ENCODE measurements at places on chromosomes 1 and 21. TPM values are rescaled to one million over a fixed set of nuclear protein-coding genes. Genes with fewer than 3 reads are reported as not detected.

Gene OR2L8
- not detected for total RNA-seq

DNA sequence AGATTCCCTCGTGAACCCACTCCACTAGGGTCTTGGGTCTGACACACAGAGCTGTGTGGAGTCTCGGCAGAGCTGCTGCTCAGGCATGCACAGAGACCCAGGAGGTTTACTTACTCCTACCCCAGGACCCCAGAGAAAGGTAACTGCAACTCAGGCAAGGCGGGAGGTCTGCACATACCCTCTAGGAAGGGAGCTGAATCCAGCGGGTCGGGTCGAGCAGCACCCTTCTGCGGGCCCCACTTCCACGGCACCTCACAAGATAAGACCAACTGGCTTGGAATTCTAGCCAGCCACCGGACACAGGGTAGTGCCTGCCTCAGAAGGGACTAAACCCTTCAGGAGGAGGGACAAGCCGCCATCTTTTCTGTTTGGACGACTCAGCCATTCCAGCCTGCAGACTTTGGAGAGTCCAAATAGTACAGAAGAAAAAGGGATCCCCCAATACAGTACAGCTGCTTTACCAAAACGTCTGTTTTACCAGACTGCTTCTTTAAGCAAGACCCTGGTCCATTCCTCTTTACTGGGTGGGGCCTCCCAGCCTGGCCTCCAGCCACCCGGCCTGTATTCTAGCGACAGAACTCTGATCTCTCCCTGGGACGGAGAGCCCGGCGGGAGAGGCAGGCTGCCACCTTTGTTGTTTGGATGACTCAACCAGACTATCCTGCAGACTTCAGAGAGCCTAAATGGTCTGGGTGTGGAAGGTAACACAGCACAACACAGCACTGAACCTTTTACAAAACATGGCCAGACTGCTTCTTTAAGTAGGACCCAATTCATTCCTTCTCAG lies 554.6 kb upstream of the BEND5 start:
- no peak overlapping the region for H3K27ac ChIP-seq
- H3K4me1 ChIP-seq: no peaks in the 10 kb centered on the region
- H3K27me3 ChIP-seq: no peaks in the 10 kb centered on the region
- no peak for DNase-seq

- no peaks in the 10 kb centered on the region for H3K27me3 ChIP-seq
- H3K4me1 ChIP-seq: peaks cover 92% of the 10 kb centered on the region
- peaks cover 13% of the 10 kb centered on the region for H3K36me3 ChIP-seq
- DNase-seq: peak; percentile 79
These were observed 10.7 kb downstream of the SLC9A1 start for GRCh38 chr1:27144049-27144748.

- peak; percentile 68 for DNase-seq
- H3K4me3 ChIP-seq: no peak overlapping the region
- H3K36me3 ChIP-seq: no peaks in the 10 kb centered on the region
- H3K27me3 ChIP-seq: no peaks in the 10 kb centered on the region
- H3K27ac ChIP-seq: no peak overlapping the region
- no peaks in the 10 kb centered on the region for H3K4me1 ChIP-seq
These were observed 207.1 kb downstream of the SLC35F3 start for GRCh38 chr1:234111458-234112142.

DNA sequence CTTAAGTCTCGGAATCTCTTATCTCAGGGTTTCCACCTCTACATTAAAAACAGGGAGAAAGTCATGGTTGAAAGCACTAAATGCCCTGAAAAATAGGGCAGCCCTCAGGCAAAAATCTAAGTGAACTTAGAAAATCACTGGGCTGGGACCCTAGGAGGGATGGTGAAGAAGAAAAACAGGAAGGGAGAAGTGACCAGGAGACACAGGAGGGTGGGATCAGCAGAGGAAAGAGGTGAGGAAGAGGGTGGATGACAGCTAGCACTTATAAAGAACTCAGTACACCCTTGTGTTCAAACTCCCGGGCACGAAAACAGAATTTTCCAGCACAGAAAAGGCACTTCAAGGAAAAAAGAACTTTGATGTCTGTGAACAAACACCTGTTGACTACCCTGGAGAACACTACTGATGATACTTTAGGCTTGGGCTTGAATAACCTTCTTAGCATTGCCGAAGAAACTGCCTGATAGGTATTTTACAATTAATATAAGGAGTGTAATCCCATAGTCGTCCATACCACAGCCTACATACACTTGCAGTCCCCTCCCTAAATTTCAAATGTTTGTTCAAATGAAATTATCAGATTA lies 2.0 kb downstream of the CHML start:
- H3K4me3 ChIP-seq: no peak overlapping the region
- DNase-seq: no peak
- H3K36me3 ChIP-seq: peaks cover 13% of the 10 kb centered on the region
- no peaks in the 10 kb centered on the region for H3K27me3 ChIP-seq

- no peak overlapping the region for H3K4me3 ChIP-seq
- H3K27me3 ChIP-seq: no peaks in the 10 kb centered on the region
- H3K27ac ChIP-seq: no peak overlapping the region
- H3K4me1 ChIP-seq: no peaks in the 10 kb centered on the region
These were observed 160.6 kb downstream of the HMCN1 start for GRCh38 chr1:185894791-185895190.

GRCh38 chr21:34091607-34092006 lies 18.2 kb downstream of the MRPS6 start:
- H3K36me3 ChIP-seq: peaks cover 7% of the 10 kb centered on the region
- DNase-seq: no peak
- H3K4me1 ChIP-seq: peaks cover 71% of the 10 kb centered on the region
- H3K27ac ChIP-seq: no peak overlapping the region
- no peak overlapping the region for H3K4me3 ChIP-seq

- no peaks in the 10 kb centered on the region for H3K36me3 ChIP-seq
- no peaks in the 10 kb centered on the region for H3K4me1 ChIP-seq
- no peak overlapping the region for H3K4me3 ChIP-seq
- no peak for DNase-seq
These were observed 110.5 kb downstream of the BRINP3 start for GRCh38 chr1:190367200-190367599.

DNA sequence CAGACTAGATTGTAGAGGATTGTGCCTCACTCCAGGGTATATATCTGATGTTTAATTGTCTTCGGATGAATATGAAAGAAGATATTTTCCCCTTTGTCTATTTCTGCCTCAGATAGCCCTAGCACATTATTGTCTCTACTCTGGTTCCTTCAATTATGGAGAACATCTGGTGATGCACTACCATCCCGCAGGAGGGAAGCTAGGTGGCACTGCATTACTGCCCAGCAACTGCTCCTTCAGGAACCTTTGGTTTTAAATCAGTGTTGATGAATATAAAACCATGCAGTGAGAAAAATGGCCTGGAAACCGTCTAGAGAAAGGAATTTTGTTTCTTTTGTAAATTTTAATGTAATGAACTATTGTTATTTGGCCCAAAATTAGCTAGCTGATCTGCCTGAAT lies 68.5 kb downstream of the GPR88 start:
- no peaks in the 10 kb centered on the region for H3K36me3 ChIP-seq
- H3K27ac ChIP-seq: no peak overlapping the region
- H3K4me3 ChIP-seq: no peak overlapping the region
- H3K27me3 ChIP-seq: no peaks in the 10 kb centered on the region

DNA sequence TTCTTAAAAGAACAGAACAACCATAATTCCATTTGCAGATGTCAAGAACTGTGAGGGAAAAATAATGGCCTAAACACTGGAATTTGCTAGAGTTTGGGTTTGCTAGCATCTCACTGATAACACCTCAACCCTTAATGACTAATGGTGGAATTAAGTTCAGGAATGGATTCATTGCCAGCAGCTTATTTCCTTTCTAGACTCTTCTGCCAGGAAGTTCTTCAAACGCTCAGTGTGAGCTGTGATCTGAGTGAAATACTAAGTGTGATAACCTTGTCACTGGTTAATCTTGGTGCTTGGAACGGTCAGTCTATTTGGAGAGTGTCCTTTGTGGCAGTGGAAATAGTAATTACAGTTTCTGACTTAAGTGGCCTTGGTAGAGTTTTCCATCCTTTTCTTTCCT lies 21.6 kb upstream of the PLEKHM2 start:
- peaks cover 56% of the 10 kb centered on the region for H3K36me3 ChIP-seq
- H3K4me3 ChIP-seq: no peak overlapping the region
- no peaks in the 10 kb centered on the region for H3K27me3 ChIP-seq
- H3K27ac ChIP-seq: no peak overlapping the region

GRCh38 chr1:185112356-185112755 lies 44.4 kb downstream of the TRMT1L start:
- no peaks in the 10 kb centered on the region for H3K27me3 ChIP-seq
- DNase-seq: no peak
- H3K4me1 ChIP-seq: no peaks in the 10 kb centered on the region
- peaks cover 6% of the 10 kb centered on the region for H3K36me3 ChIP-seq
- no peak overlapping the region for H3K4me3 ChIP-seq
- no peak overlapping the region for H3K27ac ChIP-seq

Gene SPRR2G
- not detected for total RNA-seq

DNA sequence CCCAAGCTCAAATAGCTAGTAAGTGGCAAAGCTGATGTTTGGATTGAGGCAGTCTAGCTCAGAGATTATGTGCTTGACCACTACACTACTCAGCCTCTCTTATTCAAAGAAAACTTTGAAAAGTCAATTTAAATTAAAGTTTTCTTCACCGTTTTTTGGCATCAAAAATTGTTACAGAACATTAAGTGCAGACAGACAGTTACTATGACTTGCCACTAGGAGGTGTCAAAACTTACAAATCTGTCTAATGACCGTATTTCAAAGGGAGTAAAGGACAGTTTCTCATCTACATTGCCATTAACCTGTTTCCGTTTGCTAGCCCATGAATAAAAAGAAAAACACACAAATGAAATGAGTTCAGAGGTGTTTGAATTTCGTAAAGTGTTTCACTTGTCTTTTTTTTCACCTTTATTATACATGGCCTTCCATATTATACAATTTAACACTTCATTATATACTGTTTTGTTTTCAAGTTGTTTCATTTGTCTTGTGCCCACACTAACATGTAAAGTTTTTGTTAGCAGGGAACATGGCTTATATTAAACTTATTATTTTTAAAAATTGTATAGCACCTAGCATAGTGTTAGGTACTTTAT lies 57.4 kb upstream of the MTF2 start:
- H3K4me3 ChIP-seq: no peak overlapping the region
- no peaks in the 10 kb centered on the region for H3K27me3 ChIP-seq
- H3K36me3 ChIP-seq: no peaks in the 10 kb centered on the region

DNA sequence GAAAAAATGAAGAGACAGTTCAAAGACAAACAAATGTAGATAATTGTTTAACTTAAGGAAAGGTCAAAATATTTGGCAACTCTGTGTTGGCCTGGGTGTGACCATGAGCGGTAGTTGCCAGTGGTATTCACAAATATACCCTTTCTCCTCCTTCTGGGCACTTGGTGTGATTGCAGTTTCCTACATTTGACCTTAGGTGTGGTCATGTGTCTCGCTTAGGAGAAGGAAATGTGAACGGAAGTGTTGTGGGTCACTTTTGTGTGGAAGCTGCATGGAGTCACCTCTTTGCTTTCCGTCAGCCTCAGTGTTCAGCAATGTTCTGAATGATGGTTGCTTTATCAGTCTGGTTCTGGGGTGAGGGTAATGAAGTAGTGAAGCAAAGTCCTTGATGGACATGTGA lies 3.4 kb upstream of the PCSK9 start:
- H3K4me1 ChIP-seq: peaks cover 20% of the 10 kb centered on the region
- H3K27ac ChIP-seq: no peak overlapping the region
- peaks cover 83% of the 10 kb centered on the region for H3K27me3 ChIP-seq
- H3K36me3 ChIP-seq: no peaks in the 10 kb centered on the region
- no peak overlapping the region for H3K4me3 ChIP-seq

- H3K27ac ChIP-seq: no peak overlapping the region
- no peaks in the 10 kb centered on the region for H3K27me3 ChIP-seq
- no peak overlapping the region for H3K4me3 ChIP-seq
These were observed 20.9 kb downstream of the SH2D2A start for GRCh38 chr1:156795787-156796186.

DNA sequence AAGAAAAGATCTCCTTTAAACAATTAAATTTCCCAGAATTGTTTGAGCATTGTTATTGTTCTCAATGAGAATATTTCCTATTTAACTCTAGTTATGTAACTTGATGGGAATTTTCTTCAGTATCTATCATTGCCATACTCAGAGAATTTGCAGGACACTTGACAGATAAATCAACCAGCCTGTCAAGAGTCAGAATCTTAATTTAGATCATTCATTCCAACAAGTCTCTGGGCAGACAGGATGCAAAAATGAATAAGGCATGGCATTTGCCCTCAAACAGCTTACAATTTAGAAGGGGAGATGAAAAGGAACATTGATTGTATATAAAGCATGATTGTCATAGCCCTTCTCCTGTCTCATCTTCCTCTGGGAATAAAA lies 7.3 kb upstream of the DISC1 start:
- no peaks in the 10 kb centered on the region for H3K27me3 ChIP-seq
- no peaks in the 10 kb centered on the region for H3K36me3 ChIP-seq
- H3K4me3 ChIP-seq: no peak overlapping the region
- no peaks in the 10 kb centered on the region for H3K4me1 ChIP-seq
- H3K27ac ChIP-seq: no peak overlapping the region

Gene ST3GAL3
- 2.9 TPM for total RNA-seq

- H3K4me3 ChIP-seq: no peak overlapping the region
- H3K4me1 ChIP-seq: peaks cover 14% of the 10 kb centered on the region
- DNase-seq: no peak
- no peaks in the 10 kb centered on the region for H3K36me3 ChIP-seq
These were observed 62.5 kb downstream of the ADAMTS1 start for GRCh38 chr21:26782747-26783146.

GRCh38 chr1:10209590-10209904 lies 823 bp upstream of the KIF1B start:
- DNase-seq: no peak
- no peaks in the 10 kb centered on the region for H3K36me3 ChIP-seq
- no peaks in the 10 kb centered on the region for H3K27me3 ChIP-seq
- H3K27ac ChIP-seq: peak overlapping the region; percentile 96

GRCh38 chr1:22958556-22958955 lies 14.1 kb downstream of the LACTBL1 start:
- H3K4me3 ChIP-seq: no peak overlapping the region
- DNase-seq: no peak
- H3K27ac ChIP-seq: no peak overlapping the region

Gene GPR161
- total RNA-seq: 5.2 TPM

DNA sequence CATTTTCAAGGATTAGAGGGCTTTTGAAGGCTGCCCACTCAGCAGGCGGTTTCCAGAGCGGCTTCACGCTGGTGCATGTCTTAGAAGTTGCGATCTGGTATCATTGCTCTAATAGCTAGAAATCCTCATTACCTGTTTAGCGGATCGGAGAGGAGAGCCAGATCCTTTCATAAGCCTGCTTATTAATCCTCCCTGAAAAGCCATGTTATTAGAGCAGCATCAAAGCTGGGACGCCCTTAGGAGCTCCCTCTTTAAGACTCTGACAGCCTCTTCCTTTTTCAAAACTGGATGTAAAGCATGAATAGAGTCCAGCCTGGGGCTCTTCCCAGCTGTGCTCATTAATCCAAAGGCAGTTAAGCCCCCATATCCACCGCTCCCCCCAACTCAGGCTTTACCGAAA lies 13.9 kb upstream of the CTSE start:
- H3K27ac ChIP-seq: no peak overlapping the region
- DNase-seq: no peak
- H3K36me3 ChIP-seq: no peaks in the 10 kb centered on the region
- H3K4me1 ChIP-seq: no peaks in the 10 kb centered on the region
- no peak overlapping the region for H3K4me3 ChIP-seq

Gene HPCAL4
- 1.5 TPM for total RNA-seq
